ENCODE measurements at places on chromosomes 12 and 14.
A peak's percentile ranks its signal among the peaks of the same experiment; 100 is the strongest.

- peak; percentile 40 for DNase-seq
Observed at GRCh38 chr14:67269298-67270060, 28.2 kb downstream of the PALS1 start.

- DNase-seq = no peak
Observed at GRCh38 chr14:67395086-67395875, 16.7 kb downstream of the PLEK2 start.

DNA sequence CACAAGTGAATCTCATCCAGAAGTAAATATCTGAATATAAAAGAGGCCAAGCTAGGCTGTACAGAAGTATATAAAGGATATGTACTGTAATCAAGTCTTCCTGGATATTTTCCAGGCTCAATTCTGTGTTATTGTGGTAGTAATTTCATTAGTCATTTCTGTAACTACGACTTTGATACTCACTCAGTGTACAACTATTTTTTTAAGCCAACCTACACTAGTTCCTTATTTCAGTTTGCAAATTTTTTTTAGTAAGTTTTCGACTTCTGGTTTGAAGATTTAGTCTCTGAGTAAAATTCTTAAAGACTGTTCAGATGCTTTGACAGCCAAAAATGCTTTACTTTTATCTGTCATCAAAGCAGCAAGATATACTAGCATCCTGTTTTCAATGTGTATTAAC, 130.8 kb downstream of the CAPZA3 start:
- no peak for DNase-seq

- no peak for DNase-seq
Observed at GRCh38 chr14:91636604-91637003, 95.3 kb downstream of the CATSPERB start.

Measured in AG09309 (cell line).